Left ventricle myocardium inferior (tissue), 1 donor: ENCODE measurements at places on chromosomes 3 and 15. TPM values are rescaled to one million over a fixed set of nuclear protein-coding genes. Genes with fewer than 3 reads are reported as not detected.
A peak's percentile ranks its signal among the peaks of the same experiment; 100 is the strongest.

Gene C3orf80
- total RNA-seq: 0.14 TPM

Gene SPSB4
- 11.2 TPM for total RNA-seq

DNA sequence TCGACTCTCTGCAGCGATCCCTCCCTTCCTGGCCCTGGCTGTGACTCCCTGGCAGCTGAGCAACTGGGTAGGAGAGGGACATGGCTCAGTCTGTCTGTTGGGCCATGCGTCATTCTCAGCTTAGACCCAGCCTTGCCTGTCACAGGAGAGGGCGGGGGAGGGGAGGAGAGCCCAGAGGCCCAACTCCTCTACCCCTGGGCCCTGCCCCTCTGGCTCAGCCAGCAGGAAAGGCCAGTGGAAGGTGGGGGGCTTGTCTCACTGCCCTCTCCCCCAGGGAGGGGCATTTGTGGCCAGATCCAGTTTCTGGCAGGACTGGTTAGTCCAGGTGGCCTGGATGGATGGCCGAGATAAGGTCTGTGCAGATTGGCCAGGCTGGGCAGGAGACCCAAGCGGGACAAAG lies 31.6 kb downstream of the DNAJB8 start:
- H3K4me3 ChIP-seq: no peak overlapping the region
- no peak overlapping the region for H3K27ac ChIP-seq
- peaks cover 12% of the 10 kb centered on the region for H3K4me1 ChIP-seq

DNA sequence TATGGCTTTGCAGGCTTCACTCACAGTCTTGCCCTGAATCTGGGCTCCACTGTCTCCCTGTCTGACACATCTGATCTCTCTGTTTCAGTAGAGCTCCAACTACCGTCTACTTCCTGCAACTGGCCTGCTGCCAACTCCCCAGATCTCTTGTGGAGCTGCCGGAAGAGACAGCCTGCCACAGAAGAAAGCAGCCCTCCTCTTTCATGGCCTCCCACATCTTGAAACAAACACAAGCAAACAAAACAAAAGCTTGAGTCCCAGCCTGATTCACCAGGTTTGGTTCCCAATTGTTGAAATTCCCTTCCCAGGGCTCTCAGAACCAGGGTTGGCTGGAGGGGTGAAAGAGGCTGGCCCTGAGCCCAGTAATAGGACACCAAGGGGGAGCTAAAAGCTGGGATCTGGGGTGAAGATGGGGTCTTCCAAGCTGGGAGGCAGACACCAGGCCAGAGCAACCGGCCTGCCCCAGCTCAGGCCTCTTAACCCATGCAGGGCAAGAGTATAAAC lies 55.3 kb upstream of the CA12 start:
- no peaks in the 10 kb centered on the region for H3K36me3 ChIP-seq
- H3K4me1 ChIP-seq: peaks cover 25% of the 10 kb centered on the region
- H3K27me3 ChIP-seq: no peaks in the 10 kb centered on the region
- DNase-seq: peak; percentile 86
- peak overlapping the region; percentile 71 for H3K27ac ChIP-seq

DNA sequence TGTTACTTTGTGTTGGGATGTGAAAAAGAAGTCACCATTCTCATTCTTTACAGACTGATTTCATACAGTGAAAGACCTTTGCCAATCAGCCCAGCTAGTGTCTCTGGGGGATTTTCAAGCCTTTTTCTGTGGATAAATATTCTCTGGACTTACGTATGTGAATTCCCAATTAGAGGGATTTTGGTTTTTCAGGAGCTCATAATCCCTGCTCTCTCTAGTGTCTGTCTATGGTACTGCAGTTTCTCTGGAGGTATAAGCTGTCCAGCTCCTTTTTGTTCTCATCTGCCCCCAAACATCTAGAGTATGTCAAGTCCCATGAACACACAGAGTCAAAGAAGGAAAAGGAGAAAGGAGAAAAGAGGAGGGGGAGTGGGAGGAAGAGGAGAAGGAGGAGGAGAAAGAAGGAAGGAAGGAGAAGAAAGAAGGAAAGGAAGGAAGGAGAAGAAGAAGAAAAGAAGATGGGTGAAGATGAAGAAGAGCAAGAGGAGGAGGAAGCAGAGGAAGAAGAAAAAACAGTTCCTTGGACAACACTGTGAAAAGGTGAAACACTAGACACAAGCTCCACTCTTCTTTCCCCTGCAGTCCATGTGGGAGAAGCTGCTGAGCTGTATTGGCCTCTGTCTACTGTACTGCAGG lies 218.6 kb downstream of the GREM1 start:
- H3K27ac ChIP-seq: no peak overlapping the region
- no peaks in the 10 kb centered on the region for H3K36me3 ChIP-seq
- H3K4me1 ChIP-seq: no peaks in the 10 kb centered on the region
- no peak for DNase-seq
